Sciatic nerve (tissue), 2 donors: ENCODE measurements at places on chromosomes 7 and 10. TPM values are rescaled to one million over a fixed set of nuclear protein-coding genes. Genes with fewer than 3 reads are reported as not detected.
A peak's percentile ranks its signal among the peaks of the same experiment; 100 is the strongest.

DNA sequence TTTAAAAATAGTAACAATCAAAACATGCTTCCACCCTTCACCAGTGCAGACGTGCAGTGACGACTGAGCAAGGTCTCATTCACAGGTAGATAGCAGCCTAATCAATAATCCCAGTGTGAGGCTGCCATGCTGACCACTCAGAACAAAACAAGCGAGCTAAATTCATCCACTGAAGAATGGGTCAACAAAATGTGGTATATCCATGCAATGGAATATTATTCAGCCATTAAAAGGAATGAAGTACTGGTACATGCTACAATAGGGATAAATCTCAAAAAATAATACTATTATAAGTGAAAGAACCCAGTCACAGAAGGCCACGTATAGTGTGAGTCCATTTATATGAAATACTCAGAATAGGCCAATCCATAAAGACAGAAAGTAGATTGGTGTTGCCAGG, 74.0 kb downstream of the PTPRE start:
- DNase-seq, result no peak

DNA sequence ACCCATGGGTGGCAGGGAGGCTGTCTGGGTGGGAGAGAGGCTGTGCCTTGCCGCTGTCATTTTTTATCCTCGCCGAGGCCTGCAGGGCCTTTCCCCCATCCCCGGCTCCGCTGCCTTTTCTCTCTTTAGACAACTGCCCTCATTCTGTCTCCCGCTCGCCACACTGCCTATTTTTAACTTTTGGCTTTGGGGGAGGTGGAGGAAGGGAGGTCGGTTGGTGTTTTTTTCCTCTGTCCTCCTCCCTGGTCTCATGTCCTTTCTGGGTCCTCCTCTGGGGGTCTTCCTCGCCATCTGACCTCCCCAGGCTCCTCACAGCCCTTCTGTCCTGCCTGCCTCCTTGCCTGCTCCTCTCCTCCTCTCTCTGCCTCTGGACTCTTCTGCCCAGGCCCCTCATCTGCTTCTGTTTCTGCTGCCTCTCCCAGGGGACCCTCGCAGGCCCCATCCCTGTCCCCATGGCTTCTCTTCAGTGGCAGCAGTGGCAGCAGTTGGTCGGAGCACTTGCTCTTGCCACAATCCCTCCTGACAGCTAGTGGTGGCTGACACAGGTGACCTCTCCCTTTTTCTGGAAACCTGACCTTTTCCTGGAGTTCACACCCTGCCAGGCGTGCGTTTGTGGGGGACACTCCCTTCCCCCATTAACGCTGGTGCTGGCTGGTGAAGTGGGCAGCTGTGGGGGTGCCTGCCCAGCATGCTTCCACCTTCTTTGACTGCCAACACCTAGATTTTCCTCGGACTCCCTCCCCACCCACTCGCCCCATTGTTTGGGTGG, 19.5 kb upstream of the PCBD1 start:
- DNase-seq, result peak; percentile 43

- DNase-seq, result no peak
Observed at GRCh38 chr7:42768045-42768444, 143.8 kb downstream of the C7orf25 start.

GRCh38 chr7:105101864-105102263, 87.9 kb downstream of the KMT2E start:
- no peak for DNase-seq

- no peak for DNase-seq
Observed at GRCh38 chr10:128908099-128908498, 558.9 kb upstream of the MGMT start.

GRCh38 chr7:52936750-52937149, 98.7 kb upstream of the POM121L12 start:
- DNase-seq, result no peak

DNA sequence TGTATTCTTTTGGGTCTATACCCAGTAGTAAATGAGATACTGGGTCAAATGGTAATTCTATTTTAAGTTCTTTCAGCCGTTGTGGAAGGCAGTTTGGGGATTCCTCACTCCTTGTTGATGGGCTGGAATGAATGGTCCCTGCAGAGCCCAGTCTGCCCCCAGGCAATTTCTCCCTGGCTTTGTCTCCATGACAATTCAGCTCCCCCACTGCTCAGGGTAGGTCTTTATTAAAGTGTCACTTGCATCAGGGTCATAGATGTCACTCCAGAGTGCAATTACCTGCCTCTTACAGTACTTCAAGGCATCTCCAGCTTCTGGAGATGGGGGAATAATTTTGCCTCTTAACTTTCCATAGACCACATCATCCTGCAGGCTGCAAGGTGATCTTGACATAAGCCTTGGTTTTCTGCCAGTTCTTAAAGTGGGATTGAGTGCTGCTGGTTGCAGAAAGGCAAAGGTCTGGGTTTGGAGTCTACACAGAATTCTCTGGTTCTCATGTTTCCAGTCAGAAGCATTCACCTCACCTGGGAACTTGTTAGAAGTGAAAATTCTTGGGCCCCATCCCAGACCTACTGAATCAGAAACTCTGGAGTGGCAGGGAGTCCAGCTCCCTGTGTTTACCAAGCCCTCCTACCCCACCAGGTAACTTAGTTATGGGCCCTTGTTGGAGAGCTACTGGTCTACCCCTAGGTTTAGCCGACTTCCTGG, 442.4 kb downstream of the GALNT17 start:
- DNase-seq, result no peak

GRCh38 chr7:99140813-99141212, 3.1 kb downstream of the SMURF1 start:
- DNase-seq, result no peak

The NEUROD6 gene
- not detected for total RNA-seq

The GNAT3 gene
- not detected for total RNA-seq

The CALML3 gene
- total RNA-seq, result not detected

The SFTPA2 gene
- 5.1 TPM for total RNA-seq

The FAM241B gene
- 6.1 TPM for total RNA-seq
